Upper lobe of right lung (tissue), 1 donor: ENCODE measurements at places on chromosomes 1 and 21. TPM values are rescaled to one million over a fixed set of nuclear protein-coding genes. Genes with fewer than 3 reads are reported as not detected.

CHI3L2 gene
- total RNA-seq = 50.3 TPM

OR2T29 gene
- total RNA-seq = not detected

BGLAP gene
- total RNA-seq = 2.4 TPM

KCNE1 gene
- 13.6 TPM for total RNA-seq

PDPN gene
- 47.0 TPM for total RNA-seq

PDE9A gene
- 15.3 TPM for total RNA-seq

IL6R gene
- total RNA-seq = 60.2 TPM

GATAD2B gene
- total RNA-seq = 55.1 TPM

SLAMF7 gene
- total RNA-seq = 9.2 TPM

CLCA4 gene
- total RNA-seq = not detected

ANKRD65 gene
- total RNA-seq = 21.5 TPM

PCP4L1 gene
- 8.2 TPM for total RNA-seq

C1QC gene
- total RNA-seq = 353 TPM

LCA5L gene
- 1.8 TPM for total RNA-seq

SNX7 gene
- 14.8 TPM for total RNA-seq

TSACC gene
- total RNA-seq = not detected

CD1B gene
- 0.61 TPM for total RNA-seq

TRAF3IP3 gene
- 12.4 TPM for total RNA-seq

WDR64 gene
- not detected for total RNA-seq

CRTC2 gene
- 52.7 TPM for total RNA-seq

CBR1 gene
- total RNA-seq = 71.2 TPM

TCHHL1 gene
- not detected for total RNA-seq

ABCG1 gene
- 62.6 TPM for total RNA-seq
